ENCODE measurements at places on chromosomes 6 and 20.

DNA sequence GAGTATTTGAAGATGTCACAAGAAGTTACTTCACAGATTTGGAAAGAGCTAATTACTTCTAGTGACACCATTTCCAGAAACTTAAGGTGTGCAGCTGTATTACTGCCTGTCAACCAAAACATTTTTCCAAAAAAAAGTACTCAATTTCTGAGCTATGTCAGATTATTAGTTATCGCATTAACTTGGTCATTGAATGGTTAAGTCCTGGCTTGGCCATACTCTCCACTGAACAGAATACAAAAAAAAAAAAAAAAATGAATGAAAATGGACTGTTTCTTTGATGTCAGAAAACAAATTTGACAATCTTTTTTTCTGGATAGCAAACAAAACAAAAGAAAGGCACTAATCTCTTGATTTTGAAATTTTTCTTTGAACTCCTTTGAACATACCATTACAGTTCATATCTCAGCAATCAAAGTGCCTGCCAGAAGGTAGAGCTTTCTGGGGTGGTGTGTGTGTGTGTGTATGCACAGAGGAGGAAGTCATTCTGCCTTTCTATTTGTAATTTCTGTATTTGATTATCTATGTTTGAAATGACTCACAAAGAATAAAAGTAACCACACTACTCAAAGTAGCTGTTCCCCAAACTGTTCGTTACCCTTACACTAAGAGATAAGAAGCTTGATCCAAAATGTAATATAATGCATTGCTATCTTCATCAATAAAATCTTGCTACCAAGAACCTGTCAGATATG, 210.8 kb upstream of the FUT9 start:
- DNase-seq: no peak

DNA sequence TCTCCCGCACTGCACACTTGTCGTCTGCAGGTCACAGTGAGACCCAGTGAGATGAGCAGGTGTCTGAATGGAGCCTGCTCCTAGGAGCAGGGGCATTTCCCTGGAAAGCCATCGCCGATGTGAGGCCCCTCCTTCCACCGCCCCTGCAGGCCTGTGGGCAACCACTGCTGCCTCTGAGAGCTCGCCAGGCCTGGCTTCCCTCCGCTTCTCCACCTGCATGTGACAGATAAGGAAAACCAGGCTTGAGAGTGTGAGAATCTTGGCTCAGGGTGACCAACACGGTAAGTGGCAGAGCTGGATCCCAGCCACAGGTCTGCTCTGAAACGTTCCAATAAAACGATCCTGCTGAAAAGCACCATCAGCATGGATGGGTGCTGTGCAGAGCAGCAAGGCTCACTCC, 332.8 kb downstream of the CDH4 start:
- DNase-seq: no peak

GRCh38 chr6:139627091-139627490, 252.6 kb upstream of the CITED2 start:
- DNase-seq: no peak

GRCh38 chr6:51302431-51302830, 483.8 kb downstream of the TFAP2B start:
- no peak for DNase-seq

Measured in stimulated activated CD4-positive, alpha-beta T cell treated with anti-CD3 and anti-CD28 coated beads, Interleukin-1b, Interleukin-23, amount 100 ng/mL, for 1 hour (primary cell).